ENCODE measurements at places on chromosomes 5 and 9.

DNA sequence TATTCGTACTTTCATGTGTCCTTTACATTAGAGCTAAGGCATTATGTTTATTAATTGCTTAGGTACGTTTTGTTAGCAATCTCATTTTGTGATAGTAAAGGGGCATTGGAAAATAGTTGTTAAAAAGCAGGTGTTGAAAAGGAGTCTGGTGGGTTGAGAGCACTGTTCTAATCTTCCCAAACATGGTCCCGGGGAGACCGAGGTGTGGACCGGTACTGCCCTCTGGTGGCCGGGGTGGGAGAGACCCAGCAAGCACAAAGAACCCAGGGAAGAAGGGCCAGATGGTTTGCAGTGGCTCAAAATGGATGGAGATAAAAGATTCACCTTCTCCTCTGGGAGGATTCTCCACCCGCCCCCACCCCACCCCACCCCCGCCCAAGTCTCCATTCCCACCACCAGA lies 26.1 kb downstream of the IDNK start:
- peak; percentile 7 for DNase-seq

DNA sequence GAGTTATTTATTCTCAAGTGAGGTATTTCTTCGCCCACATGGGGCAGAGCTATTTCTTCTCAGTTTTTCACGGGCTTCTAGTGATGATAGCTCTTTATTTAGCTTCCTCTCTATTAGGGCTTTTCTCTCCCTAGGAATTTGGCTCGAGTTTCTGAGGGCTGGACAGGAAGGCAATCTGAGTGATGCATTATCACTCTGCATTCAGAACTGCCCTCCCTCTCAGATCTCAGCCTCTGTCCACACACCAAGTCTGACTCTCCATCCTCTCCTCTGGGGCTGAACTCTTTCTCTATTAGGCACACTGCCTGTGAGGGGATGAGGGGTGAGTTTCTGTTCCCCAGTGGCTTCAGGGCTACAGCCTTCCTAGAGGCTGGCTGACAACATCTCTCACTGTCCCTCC lies 14.9 kb upstream of the SCAMP1 start:
- DNase-seq, result no peak

GRCh38 chr5:140555747-140556312 lies 1.4 kb downstream of the SRA1 start:
- DNase-seq, result no peak

- DNase-seq, result no peak
Observed at GRCh38 chr9:126415741-126416370, 89.2 kb downstream of the MVB12B start.

DNA sequence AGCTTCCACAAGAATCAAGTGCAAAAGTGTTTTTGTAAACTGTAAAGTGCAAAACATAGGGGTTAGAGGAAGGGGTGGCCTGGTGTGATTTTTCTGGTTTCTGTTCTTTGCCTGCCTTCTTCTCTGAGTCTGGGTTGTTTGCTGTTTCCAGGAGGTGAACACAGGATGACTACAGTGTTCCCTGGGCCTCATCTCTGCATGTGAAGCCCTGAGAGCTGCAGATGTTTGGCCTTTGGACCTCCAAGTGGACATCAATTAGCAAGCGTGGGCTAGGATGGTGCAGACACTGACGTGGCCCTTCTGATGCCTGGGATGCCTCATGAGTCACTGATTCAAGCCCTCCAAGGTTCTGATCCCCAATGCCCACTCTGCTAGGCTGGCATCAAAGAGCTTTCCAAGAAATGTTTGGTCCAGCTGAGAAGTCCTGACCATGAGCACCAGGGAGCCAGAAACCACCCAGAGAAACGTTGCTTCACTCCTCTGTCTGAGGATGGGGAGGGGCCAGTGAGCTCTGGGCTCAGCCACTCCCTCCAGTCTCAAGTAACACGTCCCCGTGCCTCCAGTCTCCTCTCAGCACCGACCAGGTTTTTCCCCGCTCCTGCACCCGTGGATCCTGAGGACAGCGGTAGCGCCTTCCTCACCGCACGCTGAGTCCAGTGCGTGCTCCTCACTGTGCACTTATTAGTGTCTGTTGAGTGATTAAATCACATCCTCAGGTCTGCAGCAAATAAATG lies 7.6 kb downstream of the IL9 start:
- DNase-seq, result no peak

DNA sequence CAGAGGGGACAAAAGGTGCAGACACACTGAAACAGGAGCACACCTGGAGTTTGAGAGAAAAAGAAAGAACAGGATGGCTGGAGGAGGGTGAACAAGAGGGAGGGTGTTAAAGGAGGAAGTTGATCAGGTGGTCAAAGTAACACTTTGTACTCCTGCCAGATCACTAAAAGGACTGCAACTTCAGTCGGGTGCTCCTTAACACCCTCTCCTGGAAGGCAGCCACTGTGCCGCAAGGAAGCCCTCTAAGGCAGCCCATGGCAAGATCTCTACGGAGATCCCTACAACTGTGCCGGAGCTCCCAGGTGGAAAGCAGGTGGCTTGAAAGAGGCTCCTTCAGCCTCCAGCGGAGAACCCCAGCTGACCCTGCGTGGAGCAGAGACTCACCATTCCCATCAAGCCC lies 124.4 kb upstream of the MSX2 start:
- no peak for DNase-seq

- no peak for DNase-seq
Observed at GRCh38 chr5:68161156-68161555, 54.4 kb upstream of the PIK3R1 start.

DNA sequence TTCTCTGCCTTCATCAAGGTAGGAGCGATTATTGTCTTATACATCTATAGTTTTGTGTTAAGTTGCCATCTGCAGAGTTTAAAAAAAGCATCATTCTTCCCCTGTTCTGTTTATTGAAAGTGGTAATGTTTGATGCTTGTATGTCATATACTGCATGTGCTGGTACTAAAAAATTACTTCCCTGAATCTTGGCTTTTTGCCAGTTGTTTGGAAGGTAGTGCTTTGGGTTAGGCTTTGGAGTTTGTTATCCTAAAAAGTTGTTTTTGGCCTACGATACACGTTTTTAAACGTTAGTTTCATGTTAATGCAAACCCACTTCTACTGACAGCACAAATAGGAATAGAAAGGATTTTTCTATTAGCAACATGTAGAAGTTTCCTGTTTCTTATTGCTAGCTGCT lies 158.3 kb downstream of the GIN1 start:
- DNase-seq, result no peak

DNA sequence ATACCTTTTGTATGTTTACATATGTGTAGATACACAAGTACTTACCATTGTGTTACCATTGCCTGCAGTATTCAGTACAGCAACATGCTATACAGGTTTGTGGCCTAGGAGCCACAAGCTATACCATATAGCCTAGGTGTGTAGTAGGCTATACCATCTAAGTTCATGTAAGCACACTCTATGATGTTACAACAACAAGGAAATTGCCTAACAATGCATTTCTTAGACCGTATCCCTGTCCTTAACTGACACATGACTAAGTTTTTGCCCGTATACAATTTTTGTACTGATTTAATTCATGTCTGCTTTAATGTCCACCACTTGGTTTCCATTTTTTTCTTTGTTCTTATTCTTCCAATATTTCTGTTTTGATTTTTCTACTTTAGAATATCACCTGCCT lies 18.5 kb downstream of the TNPO1 start:
- DNase-seq, result no peak

DNA sequence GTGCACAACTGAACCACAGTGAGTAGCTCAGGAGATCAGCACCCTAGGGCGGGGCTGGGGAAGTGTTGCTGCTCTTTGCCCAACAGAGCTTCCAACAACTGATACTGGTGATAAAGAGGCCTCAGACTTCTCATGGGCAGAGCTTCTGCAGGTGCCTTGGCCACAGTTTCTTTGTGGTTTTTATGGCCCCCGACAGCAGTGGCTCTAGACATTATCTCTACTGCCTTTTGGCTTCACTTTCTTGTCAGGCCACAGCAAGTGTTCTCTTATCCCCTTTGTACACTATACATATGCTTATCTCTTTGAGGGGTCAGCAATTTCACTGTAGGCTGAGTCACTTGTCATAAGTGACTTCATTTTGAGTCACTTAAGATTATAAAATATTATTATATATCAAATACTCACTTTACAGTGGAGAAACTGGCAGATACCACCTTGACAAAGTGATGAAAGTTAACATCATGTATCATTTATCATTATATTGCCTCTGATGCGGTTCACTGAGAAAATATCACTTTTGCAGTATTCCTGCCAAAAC lies 90.9 kb upstream of the COX7C start:
- no peak for DNase-seq

- no peak for DNase-seq
Observed at GRCh38 chr9:131700765-131701435, 39.0 kb downstream of the RAPGEF1 start.

- no peak for DNase-seq
Observed at GRCh38 chr5:1513326-1514026, 10.3 kb downstream of the LPCAT1 start.

GRCh38 chr5:87361031-87361445 lies 51.7 kb downstream of the CCNH start:
- DNase-seq, result peak; percentile 82

DNA sequence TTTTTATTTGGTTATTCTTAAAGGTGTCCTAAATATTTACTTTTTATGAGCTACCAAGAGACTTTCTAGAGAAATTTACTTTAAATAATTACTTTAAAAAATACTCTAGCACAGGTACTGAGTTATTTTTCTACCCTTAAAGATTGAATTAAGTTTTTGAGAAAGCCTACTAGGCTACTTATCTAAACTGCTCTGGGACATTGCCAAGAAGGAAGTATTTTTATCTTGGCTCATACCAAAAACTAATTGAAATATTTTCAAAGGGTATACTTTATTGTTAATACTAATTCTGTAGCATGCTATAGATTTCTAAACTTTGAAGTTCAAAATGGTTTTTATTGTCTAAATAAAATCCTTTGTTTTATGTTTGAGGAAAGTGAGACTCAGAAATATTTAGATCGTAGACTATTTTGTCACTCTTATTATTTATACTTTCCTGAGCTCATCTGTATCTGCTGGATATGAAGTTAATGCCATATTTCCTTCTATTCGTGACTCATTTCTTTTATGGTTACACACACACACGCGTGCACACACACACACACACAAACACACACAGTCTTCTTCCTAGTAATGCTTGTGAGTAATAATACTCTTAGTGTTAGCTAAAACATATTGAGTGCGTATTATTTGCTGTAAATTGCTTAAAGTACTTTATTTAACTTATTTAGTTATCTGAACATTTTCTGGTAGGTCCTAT lies 89.5 kb downstream of the MAN2A1 start:
- DNase-seq, result no peak

- no peak for DNase-seq
Observed at GRCh38 chr5:77518304-77518703, 26.2 kb upstream of the WDR41 start.

DNA sequence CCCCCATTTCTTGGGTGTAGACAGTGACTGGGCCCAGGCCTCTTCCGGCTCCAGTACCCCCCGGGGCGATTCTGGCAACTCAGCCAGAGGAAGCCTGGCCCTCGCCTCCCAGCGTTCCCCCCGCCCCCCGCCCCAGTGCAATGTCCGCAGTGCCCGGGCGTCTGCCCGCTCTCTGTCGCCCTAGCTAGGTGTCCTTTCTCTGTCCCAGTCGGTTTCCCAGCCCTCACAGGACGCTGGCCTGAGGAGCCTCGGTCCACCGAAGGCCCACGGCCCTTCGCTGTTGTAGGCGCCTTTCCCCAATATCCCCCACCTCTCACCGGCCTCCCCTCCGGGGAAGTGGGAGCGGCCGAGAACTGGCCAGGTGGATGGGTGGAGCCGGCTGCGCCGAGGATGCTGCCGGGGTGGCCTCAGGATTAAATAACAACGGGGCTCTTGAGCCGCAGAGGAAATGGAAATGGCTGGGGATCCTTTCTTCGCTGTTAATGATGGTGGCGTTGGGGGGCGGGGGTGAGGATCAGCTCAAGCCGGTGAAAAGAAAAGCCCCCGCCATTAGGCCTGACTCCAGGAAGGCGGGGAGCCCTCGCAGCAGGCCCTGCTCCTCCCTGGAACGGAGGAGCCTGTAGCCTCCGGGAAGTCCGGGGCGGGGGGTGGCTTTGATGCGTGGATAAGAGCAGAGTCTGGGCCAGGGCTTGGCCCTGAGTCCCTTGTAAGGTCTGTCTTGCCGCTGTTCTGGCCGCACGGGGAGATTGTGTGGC lies 1.1 kb upstream of the SPRY4 start:
- peak; percentile 28 for DNase-seq

- no peak for DNase-seq
Observed at GRCh38 chr9:91026266-91026665, 224.6 kb downstream of the SYK start.

GRCh38 chr5:60803712-60804111 lies 40.4 kb downstream of the ELOVL7 start:
- no peak for DNase-seq

DNA sequence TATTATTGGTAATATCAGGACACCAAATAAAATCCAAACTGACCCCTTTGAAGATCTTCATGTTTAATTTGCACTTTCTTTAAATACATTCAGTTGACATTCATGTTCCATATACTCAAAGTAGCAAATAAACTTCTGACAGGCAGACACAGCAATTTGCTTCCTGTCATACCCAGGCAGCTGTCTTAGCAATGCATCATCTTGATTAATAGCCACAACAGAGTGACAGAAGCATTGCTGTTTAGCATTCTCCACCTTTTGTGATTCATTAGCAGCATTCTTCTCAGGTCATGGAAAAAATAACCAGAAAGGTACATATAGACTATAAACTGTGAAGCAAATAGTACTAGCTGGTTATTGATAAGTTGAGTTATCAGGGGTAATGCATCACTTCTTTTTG lies 366.8 kb downstream of the CYLC2 start:
- no peak for DNase-seq

GRCh38 chr5:52895572-52896413 lies 93.4 kb upstream of the ITGA2 start:
- DNase-seq, result no peak

DNA sequence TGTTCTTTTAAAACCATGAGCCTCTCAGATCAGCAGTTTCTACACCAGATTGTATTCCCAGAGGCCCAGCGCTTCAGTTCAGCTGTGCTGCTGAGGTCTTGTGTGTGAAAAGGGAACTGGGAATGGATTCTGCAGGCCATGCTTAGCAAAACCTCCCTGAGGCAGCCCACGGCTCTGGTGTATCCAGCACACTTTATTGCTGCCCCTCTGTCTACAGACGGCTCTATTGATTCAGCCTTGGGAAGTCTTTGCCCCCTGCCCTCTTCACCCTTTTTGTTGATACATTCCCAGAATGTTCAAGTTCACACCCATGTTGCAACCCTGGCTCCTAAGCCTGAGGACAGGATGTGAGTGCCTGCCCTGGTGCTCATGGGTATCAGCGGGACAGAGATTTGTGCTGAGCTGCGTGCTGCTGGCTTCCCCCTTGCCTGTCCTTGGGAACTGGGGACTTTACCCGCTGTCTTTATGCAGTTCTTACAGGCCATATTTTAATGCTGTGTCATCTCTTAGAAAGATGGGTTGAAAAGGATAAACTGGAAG lies 37.3 kb downstream of the ARHGAP26 start:
- no peak for DNase-seq

DNA sequence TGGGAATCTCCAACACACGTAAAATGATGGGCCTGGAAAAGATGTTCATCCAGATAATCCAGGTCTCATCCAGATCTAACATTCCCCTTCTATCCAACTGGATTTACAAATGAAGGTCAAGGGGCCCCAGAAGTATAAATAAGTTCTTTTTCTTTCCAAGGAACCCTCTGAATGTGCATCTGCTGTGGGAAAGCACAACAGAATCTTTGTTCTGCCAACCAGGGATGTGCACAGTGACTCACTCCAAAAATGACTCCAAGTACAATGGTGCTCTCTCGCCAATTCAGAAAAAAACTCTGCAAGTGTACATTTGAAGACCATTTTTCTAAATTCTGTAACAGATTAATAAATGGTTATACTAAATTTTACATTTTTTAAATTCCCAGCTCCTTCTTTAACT lies 12.4 kb downstream of the RAPGEF6 start:
- DNase-seq, result no peak
